ENCODE measurements at places on chromosomes 3 and 15. TPM values are rescaled to one million over a fixed set of nuclear protein-coding genes. Genes with fewer than 3 reads are reported as not detected.
A peak's percentile ranks its signal among the peaks of the same experiment; 100 is the strongest.

Gene AADACL2
- total RNA-seq: not detected

- no peak for DNase-seq
Observed at GRCh38 chr3:187986514-187986934, 167.4 kb upstream of the LPP start.

DNA sequence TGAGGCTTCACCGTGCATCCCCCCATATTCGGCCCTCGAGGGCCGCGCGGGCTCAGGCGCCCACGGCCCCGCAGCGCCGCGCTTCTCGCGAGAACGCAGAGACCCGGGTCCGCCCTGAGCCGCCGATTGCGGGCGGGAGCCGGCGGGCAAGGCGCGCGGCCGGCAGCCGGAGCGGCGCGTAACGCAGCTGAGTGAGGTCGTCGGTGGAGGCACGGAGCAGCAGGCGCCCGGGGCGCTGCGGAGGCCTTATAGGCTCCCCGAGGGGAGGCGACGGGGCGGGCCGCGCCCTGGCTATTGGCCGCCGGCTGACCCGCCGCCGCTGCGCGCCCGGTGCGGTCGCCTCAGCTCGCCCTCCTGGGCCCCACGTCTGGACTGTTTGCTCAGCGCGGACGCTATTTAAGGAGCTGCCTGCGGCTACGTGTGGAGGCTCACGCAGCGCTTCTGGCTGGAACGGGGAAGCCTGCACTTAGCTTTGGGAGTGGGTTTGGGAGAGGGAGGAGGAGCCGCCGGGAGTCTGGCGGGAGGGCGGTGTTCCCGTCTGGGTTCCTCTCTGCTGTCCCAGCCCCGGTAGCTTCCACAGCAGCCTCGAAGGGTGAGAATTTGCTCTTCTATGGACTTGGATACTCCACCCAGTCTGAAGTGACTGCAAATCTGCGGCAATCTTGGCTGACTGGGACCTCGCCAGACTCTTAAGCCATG is at the start of gene PLOD2:
TSS of gene PLOD2 (minus strand) at position 221 of the 699 bp plus-strand sequence. CDS start at position 26, 195 bp downstream.
- peak; percentile 95 for DNase-seq

DNA sequence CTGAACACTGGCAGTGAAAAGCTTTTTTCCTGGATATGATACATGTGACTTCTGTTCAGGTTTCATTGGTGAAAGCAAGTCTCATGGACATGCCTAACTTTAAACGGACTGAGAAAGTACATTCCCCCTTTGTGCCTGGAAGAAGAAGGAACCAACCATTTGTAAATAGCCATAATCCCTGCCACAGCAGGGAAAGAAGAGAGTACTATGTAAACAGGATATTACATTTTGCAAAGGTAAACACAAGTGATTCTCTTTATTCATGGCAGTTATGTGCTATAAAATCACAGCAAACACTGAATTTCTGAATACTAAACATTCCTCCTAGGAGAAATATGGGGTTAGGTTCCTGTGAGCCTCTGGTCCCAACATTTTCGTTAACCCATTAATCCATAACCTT is 46.8 kb downstream of the PRICKLE2 start:
- no peak for DNase-seq

DNA sequence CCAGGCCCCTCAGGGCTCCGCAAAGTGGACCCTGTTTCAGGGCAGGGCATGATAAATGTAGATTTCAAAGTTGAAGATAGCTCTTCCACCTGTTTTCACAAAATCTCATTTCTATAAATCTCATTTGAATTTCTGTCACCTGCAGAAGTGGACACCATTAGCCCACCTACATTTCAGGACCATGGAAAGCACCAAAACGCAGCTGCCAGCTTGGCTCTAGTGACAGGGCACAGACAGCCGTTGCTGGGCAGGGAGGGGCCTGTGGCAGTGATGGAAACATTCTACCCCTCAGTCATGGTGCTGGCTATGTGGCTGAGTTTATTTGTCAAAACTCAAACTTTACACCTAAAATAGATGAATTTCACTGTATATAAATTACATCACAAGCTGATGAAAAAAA is 40.4 kb downstream of the PRR23E start:
- DNase-seq: peak; percentile 62

GRCh38 chr15:71715914-71716313 is 94.4 kb upstream of the NR2E3 start:
- no peak for DNase-seq

GRCh38 chr15:34656005-34656796 is 72.8 kb upstream of the GOLGA8B start:
- DNase-seq: no peak

Gene GNB4
- 17.7 TPM for total RNA-seq

- DNase-seq: no peak
Observed at GRCh38 chr15:39360452-39360851, 220.4 kb upstream of the THBS1 start.

DNA sequence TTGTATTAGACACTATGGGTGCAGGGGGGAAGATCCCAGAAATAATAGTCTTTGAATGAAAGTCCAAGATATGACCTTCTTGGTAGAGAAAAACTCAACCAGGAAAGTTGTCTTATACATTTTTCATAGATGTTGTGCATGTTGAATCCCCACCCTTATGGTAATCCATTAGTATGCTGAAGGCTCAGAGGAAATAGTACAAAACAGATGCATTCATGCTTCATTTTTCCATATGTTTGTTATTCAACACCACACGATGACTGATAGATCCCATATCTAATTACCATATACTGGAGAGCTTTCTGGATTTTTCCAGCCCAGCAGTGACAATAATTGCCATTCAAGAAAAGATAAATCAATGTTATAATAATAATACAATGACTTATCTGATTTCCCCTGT is 487.4 kb downstream of the FGF12 start:
- no peak for DNase-seq

DNA sequence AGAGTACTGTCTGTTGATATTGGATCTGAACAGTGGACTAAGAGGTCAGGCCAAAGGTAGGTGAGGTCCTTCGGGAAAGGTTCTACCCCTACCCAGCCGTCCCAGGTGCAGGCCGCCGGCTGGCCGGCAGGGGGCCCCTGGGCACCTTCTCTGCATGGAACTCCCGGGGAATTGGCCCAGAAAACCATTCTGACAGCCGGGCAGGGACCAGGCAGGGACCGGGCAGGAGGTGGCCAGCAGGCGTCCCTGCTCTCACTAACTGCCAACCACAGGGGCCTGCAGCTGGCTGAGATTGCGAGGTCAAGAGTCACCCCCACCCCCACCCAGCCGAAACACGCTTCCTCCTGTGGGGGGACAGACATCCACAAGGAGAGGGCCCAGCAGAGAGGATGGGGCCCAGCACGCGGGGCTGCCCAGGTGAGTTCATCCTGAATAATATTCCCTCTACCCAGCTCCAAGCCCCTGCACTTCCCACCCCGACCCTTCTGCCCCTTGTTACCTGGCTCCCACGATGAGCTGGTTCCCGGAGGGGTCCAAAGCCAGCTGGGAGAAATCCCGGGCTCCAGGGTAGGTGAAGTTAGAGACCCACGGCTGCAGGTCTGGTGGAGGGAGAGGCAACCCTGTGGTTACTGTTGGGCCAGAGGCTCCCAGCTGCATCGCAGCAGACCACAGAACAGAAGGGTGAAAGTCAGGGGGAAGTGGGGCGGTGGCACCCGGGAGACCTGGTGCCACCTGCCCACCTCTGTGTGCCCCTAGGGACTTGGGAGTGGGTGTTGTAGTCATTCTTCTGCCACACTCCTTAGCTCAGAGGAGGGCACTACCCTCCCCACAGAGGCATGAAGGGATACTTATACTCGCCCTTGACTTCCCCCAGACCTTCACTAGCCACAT is 84.4 kb downstream of the SEMA5B start:
- DNase-seq: peak; percentile 82

- no peak for DNase-seq
Observed at GRCh38 chr3:78689378-78689777, 1078.4 kb downstream of the ROBO1 start.

- DNase-seq: no peak
Observed at GRCh38 chr3:131883711-131884407, 151.0 kb downstream of the CPNE4 start.

Gene PPP1R2
- 56.7 TPM for total RNA-seq

DNA sequence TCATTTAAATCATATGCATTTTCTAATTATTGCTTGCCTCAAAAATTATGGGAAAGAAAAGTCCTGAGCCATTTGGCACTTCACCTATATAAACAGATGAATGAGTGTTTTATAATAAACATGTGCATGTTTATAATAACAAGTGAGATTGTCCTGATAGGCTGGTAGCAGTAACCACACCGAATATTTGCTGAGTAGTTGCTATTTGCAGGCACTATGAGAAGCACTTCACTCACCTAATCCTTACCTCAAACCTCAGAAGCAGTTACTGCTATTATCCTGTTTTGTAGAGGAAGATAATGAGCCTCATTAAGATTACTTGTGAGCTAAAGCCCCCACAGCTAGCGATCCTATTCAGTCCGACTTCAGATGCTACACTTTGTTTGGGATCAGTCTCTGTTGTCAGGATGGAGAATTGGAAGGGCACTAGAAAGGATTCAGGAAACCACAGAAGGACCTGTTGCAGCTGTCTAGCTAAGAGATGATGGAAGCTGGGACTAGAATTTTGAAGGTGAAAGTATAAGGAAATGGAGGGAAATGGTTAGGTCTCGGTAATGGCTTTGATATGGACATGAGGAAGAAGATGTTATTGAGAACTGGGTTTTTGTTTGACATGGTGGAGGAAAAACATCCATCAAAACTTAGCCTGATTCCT is 28.4 kb upstream of the MAGI1 start:
- no peak for DNase-seq

All from stomach (tissue), 19 donors.